ENCODE measurements at places on chromosomes 7 and 10.

GRCh38 chr10:3702056-3702546 is 82.9 kb downstream of the KLF6 start:
- H3K36me3 ChIP-seq, result no peaks in the 10 kb centered on the region
- no peak for DNase-seq
- H3K27me3 ChIP-seq, result no peaks in the 10 kb centered on the region
- no peak overlapping the region for H3K27ac ChIP-seq
- H3K4me3 ChIP-seq, result no peak overlapping the region

- H3K27ac ChIP-seq, result peak overlapping the region; percentile 43
- no peak overlapping the region for H3K4me3 ChIP-seq
- DNase-seq, result no peak
- no peaks in the 10 kb centered on the region for H3K27me3 ChIP-seq
- H3K4me1 ChIP-seq, result no peaks in the 10 kb centered on the region
Measured at GRCh38 chr10:28959850-28960501, 282.7 kb downstream of the BAMBI start.

DNA sequence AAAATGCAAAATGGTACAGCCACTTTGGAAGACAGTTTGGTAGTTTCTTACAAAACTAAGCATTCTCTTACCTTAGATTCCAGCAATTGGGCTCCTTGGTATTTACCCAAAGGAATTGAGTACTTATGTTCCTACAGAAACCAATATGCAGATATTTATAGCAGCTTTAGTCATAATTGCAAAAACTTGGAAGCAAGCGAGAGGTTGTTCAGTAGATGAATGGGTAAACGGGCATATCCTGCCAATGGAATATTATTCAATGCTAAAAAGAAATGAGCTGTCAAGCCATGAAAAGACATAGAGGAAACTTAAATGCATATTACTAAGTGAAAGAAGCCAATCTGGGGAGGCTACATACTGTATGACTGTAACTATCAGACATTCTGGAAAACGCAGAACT is 926.7 kb downstream of the TYW1 start:
- no peak overlapping the region for H3K27ac ChIP-seq
- no peak overlapping the region for H3K4me3 ChIP-seq
- H3K27me3 ChIP-seq, result no peaks in the 10 kb centered on the region
- DNase-seq, result no peak
- no peaks in the 10 kb centered on the region for H3K36me3 ChIP-seq

DNA sequence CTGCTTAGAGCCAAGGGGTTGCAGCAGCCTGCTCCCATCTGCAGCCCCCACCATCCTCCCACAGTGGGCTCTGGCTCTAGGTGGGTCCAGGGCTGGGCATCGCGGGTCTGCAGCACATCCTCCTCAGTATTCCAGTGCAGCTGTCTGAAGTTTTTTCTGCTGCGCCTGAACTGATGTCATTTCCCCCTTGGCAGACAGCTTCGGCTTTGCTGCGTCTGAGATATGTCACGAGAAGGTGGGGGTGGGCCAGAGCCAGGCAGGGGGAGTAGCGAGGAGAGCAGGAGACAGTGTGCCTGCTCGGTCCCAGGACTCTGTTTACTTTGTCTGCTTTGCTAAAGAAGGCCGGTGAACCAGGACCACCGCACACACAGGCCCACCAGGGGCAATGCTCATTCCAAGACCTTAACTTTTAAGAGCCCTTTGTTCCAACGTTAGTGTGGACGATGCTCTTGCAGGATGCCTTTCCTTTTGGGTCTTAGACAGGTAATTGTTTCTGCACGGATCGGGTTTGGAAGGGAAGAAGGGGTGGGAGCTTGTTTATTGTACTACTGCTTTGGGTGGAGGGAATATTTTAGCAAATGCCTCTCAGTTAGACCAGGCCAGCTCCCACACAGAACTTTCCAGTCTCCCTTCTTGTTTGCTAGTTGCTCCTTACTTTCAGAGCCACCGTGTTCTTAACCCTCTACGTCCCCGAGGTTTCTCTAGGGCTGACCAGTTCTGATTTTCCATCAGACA is 32.4 kb downstream of the WBP1L start:
- peak overlapping the region; percentile 99 for H3K27ac ChIP-seq
- no peaks in the 10 kb centered on the region for H3K27me3 ChIP-seq
- DNase-seq, result peak; percentile 92
- H3K4me1 ChIP-seq, result peaks cover 51% of the 10 kb centered on the region
- H3K36me3 ChIP-seq, result no peaks in the 10 kb centered on the region

GRCh38 chr10:92688927-92689662 is 660 bp upstream of the HHEX start:
- peaks cover 18% of the 10 kb centered on the region for H3K4me1 ChIP-seq
- H3K36me3 ChIP-seq, result no peaks in the 10 kb centered on the region
- H3K4me3 ChIP-seq, result peak overlapping the region; percentile 46
- H3K27me3 ChIP-seq, result peaks cover 39% of the 10 kb centered on the region
- H3K27ac ChIP-seq, result peak overlapping the region; percentile 64

- H3K27me3 ChIP-seq, result no peaks in the 10 kb centered on the region
- no peak overlapping the region for H3K4me3 ChIP-seq
- DNase-seq, result no peak
- no peak overlapping the region for H3K27ac ChIP-seq
- H3K36me3 ChIP-seq, result no peaks in the 10 kb centered on the region
Measured at GRCh38 chr10:1268831-1269230, 212.6 kb downstream of the WDR37 start.

GRCh38 chr10:4767033-4767814 is 58.8 kb upstream of the AKR1E2 start:
- no peak overlapping the region for H3K4me3 ChIP-seq
- H3K4me1 ChIP-seq, result peaks cover 35% of the 10 kb centered on the region
- H3K27ac ChIP-seq, result peak overlapping the region; percentile 40
- no peaks in the 10 kb centered on the region for H3K27me3 ChIP-seq

DNA sequence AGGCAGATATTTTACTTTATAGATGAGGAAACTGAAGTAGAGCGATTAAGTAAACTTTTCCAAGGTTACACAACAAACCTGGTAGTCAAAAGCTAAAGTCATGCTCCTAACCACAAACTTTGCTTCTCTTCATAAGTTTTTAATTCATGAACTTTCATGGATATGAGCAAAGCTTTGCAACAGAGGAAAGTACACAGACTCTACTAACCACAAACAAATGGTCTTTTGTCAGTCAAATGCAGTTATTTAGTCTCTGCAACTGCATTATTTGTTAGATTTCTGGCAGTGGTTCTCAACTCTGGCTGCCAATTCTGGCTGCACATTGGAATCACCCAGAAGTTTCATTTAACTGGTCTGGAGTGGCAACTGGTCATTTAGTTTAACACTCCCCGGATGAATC is 140.6 kb upstream of the TMEM168 start:
- no peaks in the 10 kb centered on the region for H3K4me1 ChIP-seq
- no peak for DNase-seq
- H3K27ac ChIP-seq, result no peak overlapping the region
- H3K4me3 ChIP-seq, result no peak overlapping the region
- H3K36me3 ChIP-seq, result no peaks in the 10 kb centered on the region
- no peaks in the 10 kb centered on the region for H3K27me3 ChIP-seq

GRCh38 chr7:41428381-41428780 is 274.5 kb downstream of the INHBA start:
- H3K27ac ChIP-seq, result no peak overlapping the region
- H3K4me3 ChIP-seq, result no peak overlapping the region
- no peaks in the 10 kb centered on the region for H3K36me3 ChIP-seq
- H3K27me3 ChIP-seq, result no peaks in the 10 kb centered on the region

DNA sequence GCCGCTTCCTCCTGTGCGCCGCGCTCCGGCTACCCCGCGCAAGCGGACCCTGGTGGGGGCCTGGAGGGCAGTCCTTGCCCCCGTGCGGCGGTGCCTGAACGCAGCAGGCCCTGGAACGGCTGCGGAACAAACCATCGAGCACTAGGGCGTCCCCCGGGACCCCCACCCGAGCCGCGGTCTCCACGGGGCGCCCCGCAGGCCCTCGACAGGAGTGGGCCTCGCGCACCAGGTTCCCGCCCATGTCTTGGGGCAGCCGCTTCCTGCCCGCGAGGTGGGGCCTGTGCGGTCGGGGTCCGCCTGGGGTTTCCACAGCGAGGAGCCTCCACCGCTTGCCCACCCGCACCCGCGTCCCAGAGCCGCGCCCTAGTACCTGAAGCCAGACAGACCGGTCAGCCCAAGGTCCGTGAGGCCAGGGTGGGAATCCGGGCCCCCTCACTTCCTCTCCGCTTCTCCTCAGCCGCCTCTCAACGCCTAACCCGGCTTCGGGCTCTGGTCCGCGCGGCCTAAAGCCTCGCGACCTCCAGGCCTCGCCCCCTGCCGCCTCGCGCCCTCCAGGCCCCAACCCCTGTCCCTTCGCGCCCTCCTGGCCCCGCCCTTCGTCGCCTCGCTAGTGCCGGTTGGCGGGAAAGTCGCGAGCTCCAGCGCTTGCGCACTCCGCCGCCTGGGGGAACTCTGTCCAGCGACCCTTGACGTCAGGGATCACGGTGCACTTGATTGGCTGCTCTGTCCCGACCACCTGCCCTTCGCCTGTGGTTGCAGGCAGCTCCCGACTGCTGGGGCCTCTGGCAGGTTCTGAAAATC is 7.0 kb upstream of the GBX1 start:
- H3K4me1 ChIP-seq, result peaks cover 7% of the 10 kb centered on the region
- peak; percentile 66 for DNase-seq
- no peaks in the 10 kb centered on the region for H3K27me3 ChIP-seq
- H3K4me3 ChIP-seq, result no peak overlapping the region
- no peaks in the 10 kb centered on the region for H3K36me3 ChIP-seq

- H3K4me1 ChIP-seq, result no peaks in the 10 kb centered on the region
- H3K27ac ChIP-seq, result no peak overlapping the region
- no peak for DNase-seq
- no peak overlapping the region for H3K4me3 ChIP-seq
- H3K36me3 ChIP-seq, result no peaks in the 10 kb centered on the region
Measured at GRCh38 chr7:152984421-152984820, 224.9 kb downstream of the ACTR3B start.

DNA sequence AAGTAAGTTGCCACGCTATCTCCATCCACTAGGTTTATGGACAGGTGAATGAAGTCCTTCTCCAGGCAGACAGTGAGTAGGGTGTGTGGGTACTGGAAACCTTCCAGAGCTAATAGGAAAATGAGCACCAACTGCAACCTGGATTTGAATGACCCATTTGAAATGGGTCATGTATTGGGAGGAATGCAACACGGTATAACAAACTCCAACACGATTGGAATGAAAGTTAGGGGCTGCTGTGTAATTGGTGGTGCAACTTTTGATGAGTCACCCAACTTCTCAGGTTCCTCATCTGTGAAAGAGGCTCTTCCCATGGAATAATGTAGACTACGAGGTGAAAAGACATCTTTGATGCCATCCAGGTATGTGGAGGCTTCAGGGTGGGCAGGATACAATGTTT is 241.4 kb upstream of the PODXL start:
- H3K4me1 ChIP-seq, result no peaks in the 10 kb centered on the region
- no peak overlapping the region for H3K4me3 ChIP-seq
- DNase-seq, result no peak
- H3K27me3 ChIP-seq, result no peaks in the 10 kb centered on the region
- H3K36me3 ChIP-seq, result no peaks in the 10 kb centered on the region
- no peak overlapping the region for H3K27ac ChIP-seq

DNA sequence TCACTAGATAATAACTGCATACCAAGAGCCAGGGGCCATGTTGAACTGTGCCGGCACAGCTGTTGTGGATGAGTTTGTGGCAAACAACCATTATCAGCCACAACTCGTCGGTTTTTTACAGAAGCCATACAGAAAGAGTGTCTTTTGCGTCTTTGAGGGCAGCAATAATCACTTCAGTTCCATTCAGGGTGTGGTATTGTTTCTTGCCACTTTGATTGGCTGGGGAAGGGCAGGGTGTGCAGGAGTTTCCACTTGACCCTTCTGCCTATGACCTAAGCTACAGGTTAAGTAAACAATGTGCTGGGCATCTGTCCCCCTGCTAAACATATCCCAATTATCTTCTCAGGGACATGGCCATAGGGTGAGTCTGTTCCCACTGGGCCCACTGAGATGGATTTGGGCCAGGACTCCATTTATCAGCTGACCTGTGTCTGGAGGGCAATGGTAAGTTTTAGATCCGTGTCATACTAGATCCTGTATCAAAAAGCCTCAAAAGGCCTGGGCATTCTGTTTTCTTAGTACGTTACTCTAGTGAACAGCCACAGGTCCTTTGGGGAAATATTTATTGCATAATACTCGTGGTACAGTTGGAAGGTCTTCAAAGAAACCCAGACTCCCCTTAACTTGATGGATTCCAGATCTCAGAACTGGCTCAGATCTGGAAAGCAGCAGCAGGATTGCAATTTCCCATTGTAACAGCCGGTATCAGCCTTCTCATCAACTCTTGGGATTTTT is 15.9 kb downstream of the ZNF3 start:
- H3K27me3 ChIP-seq, result no peaks in the 10 kb centered on the region
- peak overlapping the region; percentile 76 for H3K27ac ChIP-seq
- no peak overlapping the region for H3K4me3 ChIP-seq
- peaks cover 4% of the 10 kb centered on the region for H3K36me3 ChIP-seq

- no peak overlapping the region for H3K27ac ChIP-seq
- H3K27me3 ChIP-seq, result no peaks in the 10 kb centered on the region
- no peaks in the 10 kb centered on the region for H3K36me3 ChIP-seq
- no peak for DNase-seq
- no peak overlapping the region for H3K4me3 ChIP-seq
Measured at GRCh38 chr7:19368491-19368925, 223.3 kb upstream of the FERD3L start.

- DNase-seq, result no peak
- H3K4me1 ChIP-seq, result peaks cover 9% of the 10 kb centered on the region
- H3K27ac ChIP-seq, result no peak overlapping the region
- H3K27me3 ChIP-seq, result no peaks in the 10 kb centered on the region
Measured at GRCh38 chr10:79447911-79448731, 2.7 kb upstream of the ZCCHC24 start.

All from heart left ventricle (tissue), 16 donors.